ENCODE measurements at places on chromosomes 11 and 22.
A peak's percentile ranks its signal among the peaks of the same experiment; 100 is the strongest.

DNA sequence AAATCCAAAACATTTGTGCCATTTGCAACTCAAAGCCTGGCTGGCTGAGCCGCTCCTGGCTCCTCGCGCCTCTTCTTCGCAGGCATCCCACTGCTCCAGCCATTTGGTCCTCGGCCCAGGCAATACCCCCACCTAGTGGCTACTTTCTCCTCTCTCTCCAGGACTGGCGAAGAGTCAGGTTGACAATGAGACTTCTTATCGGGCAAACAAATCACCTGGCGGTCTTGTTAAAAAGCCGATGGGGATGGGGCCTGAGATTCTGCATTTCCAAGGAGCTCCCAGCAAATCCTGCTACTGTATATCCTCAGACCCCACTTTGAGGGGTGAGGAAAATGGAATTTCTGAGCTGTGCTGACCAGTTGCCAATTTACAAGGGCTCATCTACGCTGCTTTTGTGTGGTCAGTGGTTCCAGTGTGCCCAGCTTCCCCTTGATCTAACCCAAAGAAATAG, 89.0 kb downstream of the ISX start:
- DNase-seq = no peak

DNA sequence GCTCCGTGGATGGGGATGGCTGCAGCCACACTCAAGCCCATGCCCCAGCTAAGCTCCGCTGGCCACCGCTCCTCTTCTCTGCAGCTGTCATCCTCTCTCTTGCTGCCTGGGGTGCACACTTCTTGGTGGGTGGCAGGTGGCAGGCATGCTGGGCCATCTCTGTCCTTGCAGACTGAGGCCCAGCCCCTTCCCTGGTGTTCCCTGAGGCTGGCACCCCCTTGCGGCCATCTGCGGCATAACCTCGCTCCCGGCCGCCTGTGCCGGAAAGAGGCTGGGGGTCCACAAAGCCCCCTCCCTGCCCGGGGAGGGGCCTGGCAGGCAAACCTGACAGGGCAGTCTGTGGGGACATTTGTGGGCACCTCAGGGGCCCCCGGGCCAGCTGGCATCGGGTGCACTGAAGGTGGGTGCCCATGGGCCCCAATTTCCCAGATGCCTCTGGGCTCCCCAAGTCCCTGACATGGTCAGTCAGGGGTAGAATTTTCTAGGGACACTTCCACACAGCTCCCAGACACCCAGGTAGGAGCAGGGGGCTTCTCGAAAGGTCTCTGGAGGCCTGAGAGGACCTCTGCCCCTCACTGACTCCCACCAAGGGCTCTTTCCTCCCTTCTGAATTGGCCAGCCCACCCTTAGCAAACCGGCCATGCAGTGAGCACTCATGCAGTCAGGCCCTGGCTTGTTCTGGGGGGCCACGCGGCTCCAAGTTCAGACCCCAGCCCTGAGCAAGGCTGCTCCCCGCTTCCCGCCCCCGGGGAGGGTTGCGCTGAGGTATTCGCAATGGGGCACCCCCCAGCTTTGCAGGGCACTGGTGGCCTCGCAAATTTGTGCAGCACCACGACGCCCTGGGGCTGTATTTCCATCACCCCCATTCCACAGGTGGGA, 23.5 kb upstream of the TH start:
- peak; percentile 27 for DNase-seq

DNA sequence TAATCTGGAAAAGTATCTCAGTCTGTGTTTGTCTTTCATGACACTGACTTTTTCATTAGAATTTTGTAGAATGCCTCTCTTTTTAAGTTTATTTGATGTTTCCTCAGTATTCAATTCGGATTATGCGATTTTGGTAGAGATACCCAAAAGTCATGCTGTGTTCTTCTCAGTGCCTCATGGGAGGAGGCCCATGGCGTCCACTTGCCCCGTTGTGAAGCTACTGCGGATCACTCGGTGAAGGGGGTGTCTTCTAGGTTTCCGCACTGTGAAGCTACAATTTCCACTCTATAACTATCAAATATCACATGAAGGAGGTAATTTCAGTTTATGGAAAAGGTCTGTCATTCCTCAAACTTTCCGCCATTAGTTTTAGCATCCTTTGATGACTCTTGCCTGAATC, 794.0 kb downstream of the TBC1D22A start:
- DNase-seq = no peak

DNA sequence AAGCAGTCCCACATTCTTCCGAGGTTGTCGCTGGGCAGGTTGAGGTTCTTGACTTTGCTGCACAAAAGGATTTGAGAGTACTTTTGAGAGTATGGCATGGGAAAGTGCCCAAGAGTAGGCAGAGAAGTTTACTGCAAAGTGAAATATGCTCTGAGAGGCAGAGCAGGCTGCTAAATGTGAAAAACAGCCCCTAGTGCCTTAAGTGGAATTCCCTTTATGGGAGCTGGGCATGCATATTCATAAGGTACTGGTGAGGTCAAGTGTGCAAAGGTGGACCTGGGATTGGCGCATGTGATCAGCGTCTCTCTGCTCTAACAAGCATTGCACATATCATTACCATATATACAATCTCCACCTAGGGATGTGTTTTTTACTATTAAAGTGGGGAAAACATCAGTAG, 12.0 kb upstream of the APOL4 start:
- DNase-seq = no peak

GRCh38 chr11:102491969-102492368, 38.6 kb downstream of the MMP7 start:
- DNase-seq = no peak

- no peak for DNase-seq
Observed at GRCh38 chr11:120079750-120080610, 57.9 kb downstream of the TRIM29 start.
